Stomach (tissue), 19 donors: ENCODE measurements at places on chromosomes 12 and 14. TPM values are rescaled to one million over a fixed set of nuclear protein-coding genes. Genes with fewer than 3 reads are reported as not detected.
A peak's percentile ranks its signal among the peaks of the same experiment; 100 is the strongest.

The UBE2N gene
- total RNA-seq = 14.6 TPM

The ASB2 gene
- 39.1 TPM for total RNA-seq

The NEDD1 gene
- 7.0 TPM for total RNA-seq

The SLC15A5 gene
- total RNA-seq = not detected

The PPP4R4 gene
- not detected for total RNA-seq

The SLC25A21 gene
- 1.3 TPM for total RNA-seq

The KCNJ8 gene
- total RNA-seq = 19.6 TPM

DNA sequence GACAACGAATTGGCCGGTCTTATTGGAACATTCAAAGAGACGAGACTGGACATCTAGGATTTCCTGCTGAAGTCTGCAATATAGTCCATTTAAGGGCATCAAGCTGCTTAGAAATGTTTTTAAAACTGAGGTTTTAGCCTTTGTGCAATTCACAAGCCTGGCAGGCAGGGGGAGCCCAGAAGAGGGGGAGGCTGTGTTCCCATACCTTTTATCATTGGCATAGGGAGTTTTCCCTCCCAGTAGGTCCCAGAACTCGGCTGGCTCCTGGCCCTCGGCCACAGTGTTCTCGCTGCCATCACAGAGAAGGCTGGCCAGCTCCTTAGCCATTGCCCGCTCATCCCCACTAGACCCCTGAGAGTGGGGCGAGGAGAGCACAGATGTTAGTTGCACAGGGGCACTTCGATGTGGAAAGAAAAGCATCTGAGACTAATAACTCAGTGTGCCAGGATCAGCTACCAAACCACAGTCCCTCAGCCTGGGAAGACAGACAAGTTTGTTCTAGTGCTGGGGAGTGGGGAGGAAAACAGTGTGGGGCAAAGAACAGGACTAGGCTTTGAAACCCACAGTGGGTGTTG lies 15.1 kb downstream of the AVIL start:
- peak; percentile 61 for DNase-seq

- no peak for DNase-seq
These were observed 48.7 kb upstream of the ABCC9 start for GRCh38 chr12:21989819-21990412.

GRCh38 chr14:53193193-53193592 lies 40.1 kb upstream of the DDHD1 start:
- no peak for DNase-seq

DNA sequence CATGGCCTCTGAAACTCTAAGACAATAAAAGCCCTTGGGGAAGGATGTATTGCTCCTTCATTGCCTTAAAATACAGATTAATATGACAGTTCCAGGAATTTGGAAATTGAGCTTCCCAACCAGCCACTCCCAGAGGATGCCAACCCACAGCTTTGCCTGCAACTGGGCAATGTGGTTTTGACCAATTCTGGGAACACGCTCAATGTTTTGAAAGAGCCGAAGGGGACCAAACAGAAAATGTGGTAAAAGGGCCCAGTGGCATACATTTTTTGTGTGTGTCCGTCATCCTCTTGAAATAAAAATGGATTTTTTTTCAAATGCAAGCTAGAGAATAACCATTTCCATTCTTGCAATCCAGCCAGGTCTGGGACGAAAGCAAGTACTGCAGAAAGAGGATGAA lies 88.3 kb upstream of the PLEKHG7 start:
- DNase-seq = no peak

- DNase-seq = peak; percentile 90
These were observed at the start of gene ARHGAP5 for GRCh38 chr14:32077081-32078022. TSS of gene ARHGAP5 (plus strand) at chr14:32077304. CDS start at chr14:32090670, 13,366 bp downstream.

GRCh38 chr12:121079736-121080272 lies 40.8 kb upstream of the OASL start:
- no peak for DNase-seq

DNA sequence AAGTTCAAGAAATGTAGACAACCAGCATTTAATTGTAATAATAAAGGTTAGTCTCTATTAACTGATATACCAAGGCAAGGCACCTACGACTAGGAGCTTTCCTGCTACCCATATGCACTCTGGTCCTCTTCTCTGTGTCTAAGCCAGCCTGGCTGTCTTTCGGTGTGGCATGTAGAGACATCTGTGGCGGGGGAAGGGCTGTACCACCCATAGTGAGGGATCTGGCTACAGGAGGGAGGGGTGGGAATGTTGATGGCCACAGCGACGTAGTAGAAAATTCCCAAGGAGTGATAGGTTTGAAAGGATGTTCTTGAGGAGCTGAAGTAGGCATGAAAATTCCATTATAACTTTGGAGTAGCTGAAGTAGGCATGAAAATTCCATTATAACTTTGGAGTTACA lies 344.2 kb downstream of the ATP23 start:
- DNase-seq = no peak

- no peak for DNase-seq
These were observed 10.6 kb upstream of the NINJ2 start for GRCh38 chr12:673849-674248.

- no peak for DNase-seq
These were observed 5.9 kb downstream of the ITGB7 start for GRCh38 chr12:53201177-53201541.

- no peak for DNase-seq
These were observed 26.3 kb upstream of the MLXIP start for GRCh38 chr12:122052285-122052684.
